Stimulated activated CD8-positive, alpha-beta memory T cell treated with anti-CD3 and anti-CD28 coated beads, Interleukin-4, amount 100 ng/mL, for 4 hours (primary cell): ENCODE measurements at places on chromosomes 1 and 21.

- no peak for DNase-seq
Observed at GRCh38 chr1:181513786-181514297, 30.5 kb downstream of the CACNA1E start.

GRCh38 chr1:53023546-53023945, 38.5 kb upstream of the PODN start:
- DNase-seq = no peak

DNA sequence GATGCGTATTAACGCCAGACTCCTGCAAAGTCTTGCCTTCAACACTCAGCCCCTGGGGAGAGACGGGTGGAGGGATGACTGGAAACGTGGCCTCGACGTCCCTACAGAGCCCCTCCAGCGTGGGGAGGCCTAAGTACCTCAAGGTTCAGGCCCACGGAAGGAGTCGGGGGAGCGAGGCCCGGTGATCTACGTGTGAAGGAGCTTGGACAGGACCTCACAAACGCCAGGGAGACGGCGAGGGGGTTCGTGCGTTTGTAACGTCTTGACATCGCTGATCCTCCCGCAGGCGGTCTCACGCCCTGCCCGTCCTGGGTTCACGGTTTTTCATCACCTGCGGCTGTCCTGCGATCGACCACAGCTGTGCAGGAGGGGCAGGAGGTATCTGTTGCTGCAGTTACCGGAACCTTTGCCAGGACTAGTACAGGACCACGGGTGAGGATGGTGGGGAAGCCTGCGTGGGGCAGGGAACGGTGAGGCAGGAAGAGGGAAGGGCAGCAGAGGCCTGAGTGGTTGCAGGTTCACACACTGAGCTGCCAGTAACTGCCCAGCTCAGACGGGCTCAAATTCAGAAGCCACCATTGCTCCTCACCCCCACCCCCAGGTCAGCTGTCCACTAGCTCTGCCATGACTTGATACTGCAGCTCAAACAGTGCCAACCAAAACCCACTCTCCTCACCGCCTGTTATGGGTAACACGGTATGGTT, 889 bp upstream of the CCNL2 start:
- no peak for DNase-seq

- DNase-seq = no peak
Observed at GRCh38 chr1:2460203-2460602, 15.9 kb upstream of the PLCH2 start.

DNA sequence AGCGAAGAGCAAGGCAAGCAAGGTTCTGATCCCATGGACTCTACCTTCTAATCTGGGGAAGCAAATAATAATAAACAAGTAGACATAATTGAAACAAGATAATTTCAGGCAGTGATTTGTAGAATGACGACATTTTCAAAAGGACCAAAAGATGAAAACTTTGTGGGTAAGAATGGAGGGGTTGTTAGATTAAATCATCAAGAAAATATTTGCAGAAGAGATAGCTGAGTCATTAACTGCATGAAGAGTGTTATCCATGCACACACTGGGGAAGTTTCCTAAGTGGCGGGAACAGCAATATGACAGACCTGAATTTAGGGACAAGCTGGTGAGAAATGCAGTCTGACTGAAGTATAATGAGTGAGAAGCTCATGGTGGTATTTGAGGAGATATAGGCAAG, 583.1 kb upstream of the RGS18 start:
- no peak for DNase-seq

DNA sequence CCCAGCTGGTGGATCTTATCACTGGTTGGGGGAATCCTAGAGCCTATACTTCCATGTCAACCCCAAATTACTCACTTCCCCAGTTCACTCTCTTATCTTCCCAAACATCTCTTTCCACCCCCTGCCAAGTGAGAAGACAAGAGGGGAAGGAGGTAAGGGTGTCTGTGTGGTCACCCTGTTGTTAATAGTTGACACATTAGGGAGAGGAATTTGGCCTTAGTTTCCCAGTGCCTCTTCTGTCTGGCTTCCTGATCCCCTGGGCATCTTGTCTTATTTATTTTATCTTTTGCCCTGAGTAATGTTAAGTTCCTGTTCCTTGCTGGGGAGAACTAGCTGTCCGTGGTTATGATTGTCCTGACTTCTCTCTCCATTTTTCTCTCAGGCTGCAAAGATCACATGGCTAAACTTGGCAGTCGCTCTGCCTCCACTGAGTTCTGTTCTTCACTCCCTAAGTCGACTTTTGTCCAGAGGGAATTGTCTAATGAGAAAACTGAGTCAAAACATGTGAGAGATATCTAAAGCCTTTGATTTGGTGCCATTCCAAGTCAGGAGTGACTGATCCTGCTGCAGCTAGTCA, 157.1 kb upstream of the SYT6 start:
- DNase-seq = no peak
